Effector memory CD8-positive, alpha-beta T cell (primary cell): ENCODE measurements at places on chromosomes 5 and 9.
A peak's percentile ranks its signal among the peaks of the same experiment; 100 is the strongest.

DNA sequence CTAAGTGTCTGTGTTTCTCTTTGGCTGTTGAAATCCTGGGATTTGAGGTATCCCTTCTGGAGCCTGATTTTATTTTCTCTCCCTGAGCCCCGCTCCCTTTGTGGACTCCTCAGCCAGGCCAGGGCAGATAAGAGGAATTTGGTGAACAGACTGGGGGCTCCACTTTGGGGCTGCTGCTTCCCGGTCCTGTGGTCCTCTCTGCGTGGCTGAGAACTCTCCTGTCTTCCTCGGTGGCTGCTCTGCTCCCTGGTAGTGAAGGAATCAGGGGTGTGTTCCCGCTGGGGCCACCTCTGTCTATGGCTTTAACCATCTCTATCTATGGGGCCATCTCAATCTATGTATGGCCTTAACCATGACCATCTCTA lies 71.7 kb upstream of the SH3PXD2B start:
- DNase-seq, result no peak
- H3K36me3 ChIP-seq, result peaks cover 4% of the 10 kb centered on the region

- H3K4me1 ChIP-seq, result no peaks in the 10 kb centered on the region
- no peak overlapping the region for H3K4me3 ChIP-seq
- no peaks in the 10 kb centered on the region for H3K36me3 ChIP-seq
- no peaks in the 10 kb centered on the region for H3K27me3 ChIP-seq
- no peak overlapping the region for H3K27ac ChIP-seq
- DNase-seq, result no peak
These were observed 159.0 kb downstream of the PBX3 start for GRCh38 chr9:125906144-125906543.

- H3K27me3 ChIP-seq, result no peaks in the 10 kb centered on the region
- no peaks in the 10 kb centered on the region for H3K36me3 ChIP-seq
- no peak overlapping the region for H3K27ac ChIP-seq
These were observed 41.9 kb downstream of the ZNF354A start for GRCh38 chr5:178688551-178688950.

- H3K4me3 ChIP-seq, result no peak overlapping the region
- H3K27me3 ChIP-seq, result no peaks in the 10 kb centered on the region
- no peak overlapping the region for H3K27ac ChIP-seq
- H3K36me3 ChIP-seq, result no peaks in the 10 kb centered on the region
- H3K4me1 ChIP-seq, result no peaks in the 10 kb centered on the region
- no peak for DNase-seq
These were observed 546.1 kb downstream of the ZNF608 start for GRCh38 chr5:124200381-124200780.

GRCh38 chr5:132429463-132430440 lies 60.2 kb downstream of the SLC22A5 start:
- peaks cover 70% of the 10 kb centered on the region for H3K36me3 ChIP-seq
- H3K27me3 ChIP-seq, result no peaks in the 10 kb centered on the region
- peaks cover 88% of the 10 kb centered on the region for H3K4me1 ChIP-seq

GRCh38 chr5:42005561-42006153 lies 80.6 kb downstream of the FBXO4 start:
- H3K4me3 ChIP-seq, result no peak overlapping the region
- H3K27ac ChIP-seq, result no peak overlapping the region
- H3K36me3 ChIP-seq, result no peaks in the 10 kb centered on the region

GRCh38 chr9:126483468-126484073 lies 130.2 kb upstream of the LMX1B start:
- H3K27ac ChIP-seq, result peak overlapping the region; percentile 87
- peaks cover 23% of the 10 kb centered on the region for H3K4me1 ChIP-seq

DNA sequence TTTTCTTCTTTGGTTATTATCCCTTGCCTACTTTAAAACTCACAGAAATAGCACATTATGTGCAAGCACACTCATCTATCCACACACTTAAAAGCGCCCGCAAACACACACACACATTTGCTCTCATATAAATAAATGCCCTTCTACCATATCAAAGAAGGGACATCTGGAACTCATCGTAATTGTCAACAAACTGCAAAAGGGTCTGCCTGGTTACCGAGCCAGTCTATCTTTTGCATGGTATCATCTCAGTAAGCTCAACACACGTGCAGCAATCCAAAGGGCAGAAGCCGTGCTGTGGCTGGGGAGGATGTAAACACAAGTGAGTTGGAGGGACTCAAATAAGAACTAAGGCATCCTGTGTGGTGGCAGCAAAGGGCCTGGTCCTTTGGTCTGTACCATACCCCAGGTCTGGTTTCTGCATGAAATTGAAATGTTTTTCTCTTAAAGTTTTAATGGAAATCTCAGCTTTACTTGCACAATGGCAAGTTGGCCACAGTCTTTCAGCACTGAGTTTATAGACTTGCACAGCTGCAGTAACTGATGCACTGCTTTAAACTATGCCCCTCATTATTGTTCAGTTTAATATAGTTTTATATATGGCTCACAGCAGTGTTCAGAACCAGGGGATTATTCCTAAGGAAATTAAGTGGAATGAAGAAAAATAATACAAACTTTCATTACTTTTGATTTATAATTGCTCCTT lies 331.0 kb downstream of the ADAMTS6 start:
- H3K36me3 ChIP-seq, result peaks cover 3% of the 10 kb centered on the region
- no peak overlapping the region for H3K27ac ChIP-seq
- H3K27me3 ChIP-seq, result no peaks in the 10 kb centered on the region
- H3K4me3 ChIP-seq, result no peak overlapping the region
- no peak for DNase-seq

DNA sequence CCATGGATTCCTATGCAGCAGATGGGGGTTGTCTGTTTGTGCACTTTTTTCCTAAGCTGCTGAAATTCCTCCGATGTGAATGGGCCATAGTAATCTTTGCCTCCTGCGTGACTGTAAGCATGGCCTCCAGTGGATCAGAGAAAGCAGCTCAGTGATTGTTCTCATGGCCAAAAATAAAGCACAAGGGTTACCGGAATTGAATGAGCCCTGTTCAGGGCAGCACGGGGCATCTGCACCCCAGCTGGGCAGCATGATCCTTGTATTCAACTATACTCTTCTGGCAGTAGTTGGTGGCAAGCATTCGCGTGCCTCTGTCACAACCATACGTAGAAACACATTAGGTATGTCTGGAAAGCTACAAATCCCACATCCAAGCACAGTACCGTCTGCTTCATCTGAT lies 193.9 kb downstream of the RORB start:
- H3K36me3 ChIP-seq, result no peaks in the 10 kb centered on the region
- no peak overlapping the region for H3K4me3 ChIP-seq
- no peaks in the 10 kb centered on the region for H3K4me1 ChIP-seq
- peaks cover 12% of the 10 kb centered on the region for H3K27me3 ChIP-seq

DNA sequence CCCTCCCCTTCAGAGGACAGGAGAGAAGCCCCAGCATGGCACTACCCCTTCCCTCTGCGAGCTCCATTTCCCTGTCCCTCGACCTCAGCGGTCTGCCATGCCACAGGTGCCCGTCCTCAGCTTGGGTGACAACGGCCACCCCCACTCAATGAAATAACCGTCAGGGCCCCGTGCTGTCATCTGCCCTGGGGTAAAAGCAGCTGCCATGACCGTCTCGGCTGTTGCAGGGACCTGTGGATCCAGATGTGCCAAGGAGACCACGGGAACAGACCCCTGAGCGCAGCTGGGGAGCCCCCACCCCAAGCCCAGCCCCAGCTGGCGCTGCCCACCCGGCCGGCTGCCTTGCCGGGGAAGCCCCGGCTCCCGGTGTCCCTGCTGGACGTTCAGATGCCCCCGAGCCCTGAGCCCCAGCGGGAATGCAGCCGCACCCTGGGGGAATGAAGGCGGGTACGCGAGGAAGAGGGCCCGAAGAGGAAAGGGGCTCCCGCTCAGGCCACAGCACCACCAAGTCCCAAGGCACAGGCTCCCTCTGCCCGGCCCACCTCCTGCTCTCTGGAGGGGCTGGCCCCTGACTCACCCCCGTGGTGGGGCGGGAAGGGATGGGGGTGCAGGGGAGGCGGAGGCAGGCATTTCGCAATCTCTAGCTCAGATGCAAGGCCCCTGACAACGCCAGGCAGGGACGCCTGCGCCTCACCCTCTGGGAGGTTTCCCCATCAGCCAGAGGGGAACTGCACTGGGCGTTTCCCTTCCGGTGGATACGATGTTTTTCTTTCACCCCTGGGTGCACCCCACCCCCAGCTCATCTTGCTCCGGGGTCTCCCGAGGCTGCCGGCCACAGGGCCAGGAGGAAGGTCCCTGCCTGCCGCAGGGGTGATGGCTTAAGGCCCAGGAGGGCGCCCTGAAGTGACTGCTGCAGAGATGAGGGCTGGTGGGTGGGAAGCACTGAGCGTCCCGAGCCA lies 49.2 kb downstream of the NACC2 start:
- H3K27me3 ChIP-seq, result no peaks in the 10 kb centered on the region
- peak overlapping the region; percentile 55 for H3K4me3 ChIP-seq
- peaks cover 8% of the 10 kb centered on the region for H3K36me3 ChIP-seq

DNA sequence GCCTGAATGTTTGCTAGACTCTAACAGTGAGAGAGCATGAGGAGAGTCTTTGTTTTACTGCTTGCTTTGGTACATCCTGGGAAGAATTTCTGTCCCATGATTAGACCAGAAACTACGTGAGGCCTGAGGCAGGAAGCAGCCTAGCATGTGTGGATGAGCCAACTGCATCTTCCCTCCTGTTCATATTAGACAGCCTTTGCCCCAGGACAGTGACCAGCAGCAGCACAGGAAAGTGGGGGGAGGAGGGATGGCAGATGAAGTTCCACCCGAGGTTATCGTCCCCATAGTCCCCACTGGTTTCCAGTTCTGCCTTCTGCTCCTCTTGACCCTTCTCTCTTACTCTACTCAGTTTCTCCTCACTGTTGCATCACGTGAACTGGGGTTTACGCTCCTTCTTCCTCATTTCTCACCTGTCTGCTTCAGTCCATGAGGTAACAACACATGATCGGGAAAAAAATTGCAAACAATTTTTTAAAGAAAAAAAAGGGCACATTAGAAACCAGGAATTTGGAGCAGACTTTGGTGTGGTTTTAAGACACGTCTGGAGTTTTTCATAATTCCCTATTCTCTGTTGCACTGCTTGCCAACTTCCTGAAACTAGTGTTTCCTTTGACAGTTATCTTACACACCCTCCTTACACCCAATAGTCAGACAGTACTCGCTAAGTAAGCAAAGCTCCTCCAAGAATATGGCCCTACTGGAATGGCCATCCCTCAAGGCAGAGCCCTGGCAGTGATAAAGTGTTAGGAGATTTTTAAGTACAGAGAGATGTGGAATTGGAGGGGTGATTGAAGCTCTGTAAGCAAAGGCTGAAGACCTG lies 84.1 kb downstream of the SNX18 start:
- DNase-seq, result no peak
- no peaks in the 10 kb centered on the region for H3K36me3 ChIP-seq
- peaks cover 7% of the 10 kb centered on the region for H3K4me1 ChIP-seq
- H3K27me3 ChIP-seq, result peaks cover 8% of the 10 kb centered on the region
- no peak overlapping the region for H3K27ac ChIP-seq

DNA sequence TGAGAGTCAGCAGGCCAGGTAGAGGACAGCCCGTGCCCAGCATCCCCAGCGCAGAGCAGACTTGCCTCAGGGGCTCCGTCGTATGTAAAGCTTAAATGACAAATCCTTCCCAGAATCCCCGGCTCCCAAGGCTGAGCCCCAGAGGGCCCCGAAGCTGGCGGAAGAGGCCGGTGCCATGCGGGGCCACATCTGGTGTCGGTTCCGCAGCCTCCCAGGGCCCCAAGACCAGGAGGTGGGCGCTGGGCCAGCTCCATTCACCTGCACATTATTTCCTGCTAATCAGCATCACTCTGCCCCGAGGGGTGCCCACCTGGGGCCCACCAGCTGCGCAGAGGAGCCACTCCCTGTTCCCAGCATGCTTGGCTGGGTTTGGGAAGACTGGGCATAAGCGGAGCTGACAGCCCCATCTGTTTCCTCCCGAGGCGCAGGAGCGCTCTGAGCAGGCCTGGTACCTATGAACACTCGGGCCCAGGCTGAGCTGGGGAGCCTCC lies 124.0 kb upstream of the PPP1R26 start:
- no peak for DNase-seq
- no peak overlapping the region for H3K27ac ChIP-seq
- H3K27me3 ChIP-seq, result peaks cover 2% of the 10 kb centered on the region
- no peak overlapping the region for H3K4me3 ChIP-seq

GRCh38 chr5:111932628-111933027 lies 175.6 kb upstream of the NREP start:
- no peaks in the 10 kb centered on the region for H3K27me3 ChIP-seq
- no peaks in the 10 kb centered on the region for H3K36me3 ChIP-seq
- no peaks in the 10 kb centered on the region for H3K4me1 ChIP-seq
- H3K27ac ChIP-seq, result no peak overlapping the region
- no peak overlapping the region for H3K4me3 ChIP-seq
- DNase-seq, result no peak

GRCh38 chr5:126438267-126438666 lies 15.1 kb downstream of the GRAMD2B start:
- no peaks in the 10 kb centered on the region for H3K27me3 ChIP-seq
- no peak for DNase-seq
- H3K4me1 ChIP-seq, result peaks cover 12% of the 10 kb centered on the region
- peak overlapping the region; percentile 24 for H3K27ac ChIP-seq

DNA sequence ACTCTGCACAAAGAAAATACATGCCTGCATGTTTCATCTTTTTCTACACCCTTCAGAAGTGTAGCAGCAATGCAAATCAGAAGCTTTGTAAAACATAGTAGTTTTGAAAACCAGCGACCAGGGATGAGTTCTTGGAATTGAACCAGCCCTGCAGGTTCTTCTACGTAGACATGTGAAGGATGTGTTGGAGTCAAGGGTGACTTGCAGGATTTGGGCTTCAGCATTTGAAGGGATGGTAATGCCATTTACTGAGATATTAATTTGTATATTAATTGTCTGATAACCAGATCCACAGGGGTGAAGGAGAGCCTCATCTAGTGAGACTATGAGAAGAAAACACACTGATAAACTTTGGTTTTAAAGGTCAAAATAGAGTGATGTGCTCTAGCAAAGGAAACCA lies 72.4 kb downstream of the KIAA1958 start:
- no peak overlapping the region for H3K4me3 ChIP-seq
- no peak overlapping the region for H3K27ac ChIP-seq
- no peaks in the 10 kb centered on the region for H3K27me3 ChIP-seq

DNA sequence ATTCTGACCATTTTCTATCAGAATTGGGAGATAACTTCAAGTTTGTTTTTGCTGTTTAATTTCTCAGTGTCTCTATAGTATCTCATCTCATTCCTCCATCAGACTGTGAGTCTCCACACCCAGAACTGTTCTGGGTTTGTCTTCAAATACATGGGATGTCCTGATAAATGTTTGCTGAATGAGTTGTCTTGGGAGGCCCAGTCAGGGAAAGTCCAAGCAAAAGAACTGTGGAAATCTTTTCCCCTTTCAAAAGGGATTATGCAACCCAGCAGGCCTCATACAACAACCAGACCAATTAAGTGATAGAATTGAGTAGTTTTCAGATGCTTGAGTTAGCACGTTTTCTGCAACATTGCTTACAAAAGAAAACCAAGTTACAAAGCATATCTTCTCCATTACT lies 324.4 kb downstream of the BRINP1 start:
- H3K27ac ChIP-seq, result no peak overlapping the region
- no peaks in the 10 kb centered on the region for H3K36me3 ChIP-seq
- no peak for DNase-seq
- no peak overlapping the region for H3K4me3 ChIP-seq
- no peaks in the 10 kb centered on the region for H3K4me1 ChIP-seq
